ENCODE measurements at places on chromosomes 3 and 15. TPM values are rescaled to one million over a fixed set of nuclear protein-coding genes. Genes with fewer than 3 reads are reported as not detected.

- DNase-seq: no peak
These were observed 15.2 kb upstream of the PLXND1 start for GRCh38 chr3:129621626-129622225.

DNA sequence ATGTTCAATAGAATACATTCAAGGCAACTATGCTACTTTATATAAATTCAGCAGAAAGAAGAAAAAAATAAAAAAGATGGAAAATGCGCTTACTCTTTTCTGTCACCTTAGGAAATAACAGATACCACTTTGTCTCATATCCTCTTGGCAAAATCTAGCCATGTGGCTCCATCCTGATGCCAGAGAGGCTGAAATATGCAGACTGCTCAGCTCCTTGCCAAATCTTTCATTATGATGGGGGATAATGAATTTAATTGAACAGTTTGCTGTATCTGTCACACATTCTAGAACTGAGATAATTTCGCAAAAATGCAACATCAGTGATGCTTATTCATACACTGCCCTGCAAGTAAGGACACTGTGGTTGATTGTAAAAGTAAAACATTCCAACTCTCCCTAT lies 1081.5 kb downstream of the PLOD2 start:
- DNase-seq: no peak

DNA sequence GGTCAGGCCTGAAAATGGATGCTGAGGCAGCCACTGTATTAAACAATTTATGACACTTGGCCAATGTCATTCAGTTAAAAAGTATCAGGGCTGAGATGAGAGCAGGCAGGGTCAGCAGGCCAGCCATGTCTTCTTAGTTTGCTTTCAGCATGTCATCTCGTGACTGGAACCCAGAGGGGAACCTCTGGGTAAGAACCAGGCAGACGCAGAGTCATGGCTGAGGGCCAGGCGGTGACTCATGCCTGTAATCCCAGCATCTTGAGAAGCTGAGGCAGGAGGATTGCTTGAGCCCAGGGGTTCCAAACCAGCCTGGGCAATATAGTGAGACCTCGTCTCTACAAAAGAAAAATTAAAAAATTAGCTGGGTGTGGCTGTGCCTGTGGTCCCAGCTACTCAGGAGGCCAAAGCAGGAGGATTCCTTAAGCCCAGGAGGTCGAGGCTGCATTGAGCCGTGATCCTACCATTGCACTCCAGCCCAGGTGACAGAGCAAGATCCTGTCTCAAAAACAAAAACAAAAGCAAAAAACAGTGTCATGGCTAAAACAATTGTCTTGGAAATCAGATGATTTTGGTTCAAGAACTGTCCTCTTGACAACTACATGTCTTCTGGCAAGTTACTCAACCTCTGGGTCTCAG lies 11.7 kb downstream of the BCL2L10 start:
- no peak for DNase-seq

DNA sequence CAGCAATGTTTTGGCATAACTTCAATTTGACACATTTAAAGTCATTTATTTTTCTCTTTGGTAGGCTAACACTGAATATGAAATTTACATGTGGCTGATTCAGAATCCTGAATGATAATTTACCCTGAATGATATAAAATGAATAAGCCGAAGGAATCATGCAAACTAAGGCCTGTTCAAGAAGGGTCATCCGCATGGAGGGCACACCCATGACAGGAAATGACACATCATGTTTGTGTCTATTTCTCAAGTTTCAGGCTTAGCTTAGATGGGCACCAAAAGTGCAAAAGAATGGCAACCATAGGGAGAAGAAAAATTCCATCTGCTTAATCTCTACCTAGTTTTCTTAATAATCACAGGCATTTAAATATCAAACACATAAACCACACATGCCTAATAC lies 141.5 kb downstream of the DUT start:
- DNase-seq: no peak

DNA sequence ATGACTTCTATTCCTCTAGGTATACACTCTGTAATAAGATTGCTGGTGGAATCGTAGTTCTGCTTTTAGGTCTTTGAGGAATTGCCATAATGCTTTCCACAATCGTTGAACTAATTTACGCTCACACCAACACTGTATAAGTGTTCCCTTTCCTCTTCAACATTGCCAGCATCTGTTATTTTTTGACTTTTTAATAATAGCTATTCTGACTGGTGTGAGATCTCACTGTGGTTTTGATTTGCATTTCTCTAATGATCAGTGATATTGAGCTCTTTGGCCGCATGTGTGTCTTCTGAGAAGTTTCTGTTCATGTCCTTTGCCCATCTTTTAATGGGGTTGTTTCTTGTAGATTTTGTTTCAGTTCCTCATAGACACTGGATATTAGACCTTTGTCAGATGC lies 12.8 kb downstream of the NXPE3 start:
- no peak for DNase-seq

DNA sequence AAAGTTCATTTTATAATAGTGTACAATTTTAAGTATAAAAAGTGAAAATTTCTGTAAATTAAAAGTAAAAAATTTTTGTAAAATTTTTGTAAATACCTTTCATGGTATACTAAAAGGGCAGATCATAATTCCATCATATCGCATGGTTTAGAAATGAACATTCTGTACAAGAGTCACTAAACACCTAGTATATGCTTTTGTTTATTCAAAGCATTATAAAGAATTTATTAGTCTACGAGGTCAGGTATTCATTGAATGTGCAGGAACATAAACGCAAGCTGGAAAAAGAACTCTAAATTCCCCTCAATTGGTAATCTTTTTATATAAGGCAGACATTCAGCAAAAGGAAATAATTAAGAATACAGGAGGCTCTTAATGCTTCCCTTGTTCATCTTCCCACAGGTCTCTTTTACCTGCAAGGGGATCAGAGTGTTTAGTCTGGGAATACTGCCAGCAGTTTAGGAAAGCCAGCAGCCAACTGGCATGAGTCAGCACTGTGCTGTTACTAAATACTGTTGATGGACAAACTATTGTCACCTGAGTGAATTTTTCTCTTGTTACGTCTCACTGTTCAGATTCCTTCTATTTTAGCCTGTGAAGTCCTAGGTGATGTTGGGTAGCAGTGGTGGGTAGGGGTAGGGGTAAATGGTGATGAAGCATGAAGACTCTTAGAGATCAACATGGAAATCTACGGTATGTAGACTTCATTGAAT lies 70.1 kb downstream of the UQCC5 start:
- no peak for DNase-seq

- DNase-seq: no peak
These were observed 108.8 kb upstream of the HACD2 start for GRCh38 chr3:123693584-123694190.

- DNase-seq: no peak
These were observed 226.2 kb upstream of the TP63 start for GRCh38 chr3:189404797-189405484.

GRCh38 chr15:43469867-43470266 lies 23.1 kb downstream of the TP53BP1 start:
- DNase-seq: no peak

- DNase-seq: no peak
These were observed 42.7 kb downstream of the MAP3K13 start for GRCh38 chr3:185405664-185406063.

GRCh38 chr3:133394561-133395311 lies 5.1 kb upstream of the BFSP2 start:
- DNase-seq: no peak

GRCh38 chr3:63032881-63033280 lies 157.7 kb upstream of the CADPS start:
- DNase-seq: no peak

- no peak for DNase-seq
These were observed 207.1 kb downstream of the UACA start for GRCh38 chr15:70556151-70556741.

DNA sequence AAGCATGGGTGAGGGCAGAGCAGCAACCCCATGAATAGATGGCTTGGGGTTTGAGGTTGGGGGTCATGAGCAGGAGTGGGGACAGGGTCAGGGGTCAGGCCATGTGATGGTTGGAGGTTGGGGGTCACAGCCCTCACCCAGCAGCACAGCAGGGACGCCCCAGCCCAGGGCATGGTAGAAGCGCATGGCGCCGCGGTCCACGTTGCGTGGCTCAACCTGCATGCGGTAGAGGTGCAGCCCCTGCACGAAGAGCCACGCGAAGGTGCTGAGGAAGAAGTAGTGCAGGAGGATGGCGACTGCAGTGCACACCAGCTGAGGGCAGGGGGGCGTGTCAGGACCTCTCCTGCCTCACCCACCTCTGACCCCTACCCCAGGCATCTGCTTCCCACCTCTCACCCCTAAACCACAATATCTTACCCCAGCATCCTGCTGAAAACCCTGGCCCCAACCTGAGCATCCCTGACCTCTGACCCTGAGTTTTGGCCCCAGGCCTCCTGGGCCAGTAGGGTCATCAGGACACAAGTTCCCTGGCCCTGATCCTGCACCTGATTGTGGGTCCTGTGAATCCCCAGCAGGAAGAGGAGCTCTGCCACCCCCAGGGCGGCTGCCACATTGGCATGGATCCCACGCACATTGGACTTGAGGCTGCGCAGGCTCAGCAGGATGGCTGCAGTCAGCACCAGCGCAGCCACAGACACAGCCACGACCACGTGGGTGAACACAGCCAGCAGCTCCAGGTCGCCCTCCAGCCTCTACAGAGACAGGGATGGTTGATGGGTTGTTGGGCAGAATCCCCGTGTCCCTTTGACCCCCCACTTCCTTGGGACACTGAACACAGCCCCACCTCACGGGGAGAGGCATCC lies 9.9 kb upstream of the SLC26A6 start:
- DNase-seq: no peak

DNA sequence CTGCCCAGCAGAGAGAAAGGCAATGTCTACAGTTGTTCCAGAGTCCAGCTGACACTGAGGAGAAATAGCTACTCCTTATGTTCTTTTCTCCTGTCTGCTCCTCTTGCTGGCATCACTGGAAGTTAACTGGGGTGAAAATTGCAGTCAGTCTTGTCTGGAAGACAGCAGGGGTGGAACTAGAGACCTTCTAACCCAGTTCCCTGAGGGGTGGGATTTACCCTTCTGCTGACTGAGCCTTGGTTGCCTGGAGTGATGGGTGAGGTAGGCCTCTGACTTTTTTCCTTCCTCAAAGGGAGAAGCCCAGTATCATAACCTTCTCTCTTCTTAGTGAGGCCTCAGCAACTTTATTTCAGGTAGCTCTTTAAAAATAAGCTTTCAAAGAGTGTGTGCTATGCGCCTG lies 16.2 kb downstream of the ZNF609 start:
- no peak for DNase-seq

DNA sequence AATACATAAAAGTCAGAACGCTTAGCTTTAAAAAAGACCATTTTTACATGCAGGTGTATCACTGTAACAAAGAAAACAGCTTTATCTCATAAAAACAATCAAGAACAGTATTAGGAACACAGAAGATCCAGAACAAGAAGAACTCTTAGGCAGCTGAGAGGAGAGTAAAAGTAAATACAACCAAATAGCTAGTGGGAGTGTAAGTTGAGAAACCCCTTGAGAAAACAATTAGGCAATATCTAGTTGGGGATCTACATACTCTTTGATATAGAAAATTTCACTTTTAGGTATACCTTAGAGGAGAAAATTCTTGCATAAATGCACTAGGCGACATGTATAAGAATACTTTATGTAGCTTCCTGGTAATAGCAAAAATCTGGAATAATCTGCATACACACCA lies 7.5 kb downstream of the TMF1 start:
- DNase-seq: no peak

Gene RHOV
- 0.26 TPM for polyA plus RNA-seq

Gene NRG4
- polyA plus RNA-seq: 3.4 TPM

Gene GATA2
- polyA plus RNA-seq: 41.6 TPM

Gene DUOXA2
- not detected for polyA plus RNA-seq

Gene MNS1
- polyA plus RNA-seq: 26.3 TPM
